NCI-H1417 treated with DMSO at 0.1 percent for 48 hours (cell line): ENCODE measurements at places on chromosomes 1 and 21.
A peak's percentile ranks its signal among the peaks of the same experiment; 100 is the strongest.

GRCh38 chr21:37829447-37829846 lies 86.8 kb downstream of the KCNJ6 start:
- no peak for DNase-seq

DNA sequence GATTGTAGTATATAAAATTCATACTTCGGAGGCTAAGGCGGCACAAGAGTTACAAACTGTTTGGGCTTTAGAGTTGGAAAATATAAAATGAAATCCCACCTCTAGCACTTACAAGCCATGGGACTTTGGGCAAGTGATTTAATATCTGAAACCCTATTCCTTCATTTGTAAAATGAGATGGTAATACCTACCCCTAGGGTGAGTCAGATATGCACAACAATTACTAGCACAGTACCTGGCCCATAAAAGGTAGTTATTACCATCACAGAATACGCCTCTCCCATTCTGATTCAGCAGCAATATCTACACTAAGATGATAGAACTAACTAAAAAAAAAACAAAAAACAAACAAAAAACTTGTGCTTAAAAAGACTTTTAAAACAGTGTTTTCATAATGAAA lies 3.5 kb downstream of the KLHL12 start:
- no peak for DNase-seq

DNA sequence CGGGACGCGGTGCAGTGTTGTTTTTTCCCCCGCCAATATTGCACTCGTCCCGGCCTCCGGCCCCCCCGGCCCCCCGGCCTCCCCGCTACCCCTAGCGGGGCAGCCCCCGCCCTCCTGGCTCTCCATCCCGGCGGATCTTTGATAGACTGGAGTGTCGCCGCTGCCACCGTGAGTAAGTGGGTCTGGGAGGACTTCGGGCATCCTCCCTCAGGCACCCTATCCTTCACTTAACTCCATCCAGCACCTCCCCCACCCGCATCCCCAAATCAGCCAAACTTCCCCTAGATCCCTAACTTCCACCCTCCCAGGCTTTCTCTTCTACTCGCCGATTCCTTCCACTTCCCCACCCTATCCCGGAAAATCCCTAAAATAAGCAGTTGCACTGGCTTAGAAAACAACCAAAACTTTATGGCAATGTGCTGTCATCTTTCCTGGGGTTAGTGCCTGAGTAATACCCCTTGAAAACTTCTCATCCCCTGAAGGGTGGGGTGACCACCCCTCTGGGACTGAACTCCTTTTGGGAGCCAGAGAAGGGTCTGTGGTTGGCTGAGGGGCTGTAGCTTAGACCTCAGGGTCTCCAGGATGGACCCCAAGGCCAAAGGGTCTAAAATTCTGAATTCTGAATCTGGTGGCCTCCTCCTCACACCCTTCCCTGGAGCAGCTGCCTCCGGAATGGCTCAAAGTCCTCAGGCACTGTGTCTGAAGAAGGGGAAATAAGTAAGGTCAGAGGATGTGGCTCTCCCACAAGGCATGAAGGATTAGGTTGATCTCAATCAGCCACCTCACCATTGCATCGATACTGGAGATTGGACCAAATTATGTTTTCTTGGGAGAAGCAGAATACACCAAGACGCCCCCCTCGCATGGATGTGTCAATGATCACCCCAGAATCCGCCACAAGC lies 12.2 kb downstream of the THBS3 start:
- no peak for DNase-seq

- no peak for DNase-seq
These were observed 31.3 kb downstream of the EPHA2 start for GRCh38 chr1:16124377-16125087.

DNA sequence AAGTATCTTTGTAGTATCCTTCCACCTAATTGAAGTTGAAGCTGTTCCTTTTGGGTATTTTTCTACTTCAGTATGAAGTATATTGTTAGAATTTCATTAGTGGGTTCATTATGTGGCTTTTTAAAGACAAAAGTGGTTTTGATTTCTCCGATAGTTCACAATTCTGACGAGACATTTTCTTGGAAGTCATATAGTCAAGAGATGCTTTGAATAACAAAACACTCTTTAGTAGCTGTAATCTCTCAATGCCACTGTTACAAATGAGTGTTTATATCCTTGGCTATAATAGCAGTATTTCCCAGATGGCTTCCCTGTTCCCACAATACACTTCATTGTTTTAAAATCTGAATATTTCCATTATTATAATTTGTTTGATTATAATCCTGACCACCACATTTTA lies 108.7 kb upstream of the F3 start:
- DNase-seq = no peak

DNA sequence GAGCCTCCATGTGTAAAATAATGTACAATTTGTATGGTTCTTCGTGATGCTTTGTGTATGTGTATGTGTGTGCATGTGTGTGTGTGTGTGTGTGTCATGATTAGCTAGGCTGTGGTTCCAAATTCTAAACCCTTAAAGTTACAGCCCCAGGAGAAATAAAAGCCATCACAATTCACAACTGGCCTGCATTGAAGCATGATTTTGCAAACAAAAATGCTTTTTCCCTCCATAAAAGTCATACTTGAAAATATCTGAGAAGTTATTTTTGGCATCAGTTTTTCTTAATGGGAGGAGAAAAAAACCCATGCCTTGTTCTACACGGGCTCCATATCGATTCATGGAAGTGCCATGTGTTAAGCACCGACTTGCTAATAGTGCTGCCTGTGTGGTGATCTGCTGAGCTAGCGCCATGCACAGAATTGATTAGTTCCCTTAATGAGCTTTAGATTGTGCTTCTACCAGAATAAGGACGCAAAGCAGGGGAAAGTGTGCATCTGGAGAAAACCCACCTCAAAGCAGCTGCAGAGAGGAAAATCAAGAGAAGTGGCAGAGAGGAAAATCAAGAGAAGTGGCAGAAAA lies 207.3 kb downstream of the DSCAM start:
- DNase-seq = no peak

- DNase-seq = no peak
These were observed 14.5 kb downstream of the SLX9 start for GRCh38 chr21:44954281-44954771.

GRCh38 chr1:17119076-17119772 lies at the start of gene PADI2:
PADI2 (minus strand) TSS chr1:17119451; CDS start chr1:17119371, 80 bp downstream.
- no peak for DNase-seq

- no peak for DNase-seq
These were observed 27.5 kb downstream of the ZP4 start for GRCh38 chr1:237863234-237863633.

- no peak for DNase-seq
These were observed 27.3 kb upstream of the ACTA1 start for GRCh38 chr1:229461032-229461668.

DNA sequence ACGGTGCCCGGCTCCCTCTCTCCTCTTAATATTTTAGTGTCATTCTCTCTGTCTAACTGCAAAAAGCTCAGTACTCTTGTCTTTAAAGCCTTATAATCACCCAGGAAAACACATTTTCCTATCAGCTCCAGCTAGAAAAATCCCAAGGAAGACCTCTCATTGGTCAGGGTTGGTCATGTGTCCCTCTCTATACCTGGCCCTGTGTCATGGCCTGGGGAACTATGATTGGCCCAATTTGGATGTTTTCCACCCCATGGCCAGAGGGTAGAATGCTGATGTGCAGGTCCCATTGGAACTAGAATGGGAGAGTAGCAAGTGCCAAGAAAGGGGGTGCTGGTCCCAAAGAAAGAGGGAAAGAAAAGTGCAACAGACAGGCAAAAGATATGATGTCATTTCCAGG lies 27.3 kb downstream of the CAMK2N1 start:
- no peak for DNase-seq

DNA sequence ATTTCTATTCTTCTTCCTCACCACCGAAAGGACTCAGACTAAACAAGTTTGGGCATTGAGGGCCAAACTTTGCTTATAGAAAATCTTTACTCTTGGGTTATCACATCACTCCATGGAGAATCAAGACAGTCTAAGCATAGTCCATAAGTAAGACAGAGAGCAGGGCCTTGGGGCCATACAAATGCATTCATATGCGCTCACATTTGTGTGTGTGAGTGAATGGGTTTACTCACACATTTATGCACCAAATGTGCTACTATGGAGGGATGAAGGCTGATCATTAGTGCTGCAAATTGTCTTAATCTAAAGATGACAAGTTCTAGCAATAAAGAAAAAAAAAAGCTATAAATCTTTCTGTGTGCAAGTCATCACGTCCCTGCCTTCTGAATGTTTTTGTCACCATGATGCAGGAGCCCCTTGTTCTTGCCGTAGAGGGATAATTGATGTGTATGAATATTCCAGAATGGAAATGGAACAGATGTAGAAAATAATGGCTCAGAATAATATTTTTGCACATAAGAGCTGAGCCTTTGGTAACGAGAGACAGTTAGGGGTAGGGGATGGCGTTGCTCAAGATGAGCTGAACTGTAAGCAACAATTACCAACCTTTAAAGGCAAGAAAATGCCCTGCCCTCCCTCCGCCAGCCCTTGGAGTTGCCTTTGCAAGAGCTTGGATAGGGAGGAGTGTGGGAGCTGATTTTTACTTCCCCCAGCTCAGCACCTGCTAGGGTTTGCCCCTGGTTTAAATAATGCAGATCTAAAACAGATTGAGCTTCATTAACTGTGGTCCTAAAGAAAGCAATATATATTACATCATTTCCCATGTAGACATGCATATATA lies 52.3 kb upstream of the IKBKE start:
- DNase-seq = no peak

- DNase-seq = no peak
These were observed 254.2 kb upstream of the VAMP3 start for GRCh38 chr1:7516929-7517328.

GRCh38 chr1:166875734-166876539 lies at the start of gene TADA1:
TADA1 (minus strand) TSS chr1:166876264; CDS start chr1:166876233, 31 bp downstream.
- DNase-seq = peak; percentile 85

- no peak for DNase-seq
These were observed 24.1 kb upstream of the MNDA start for GRCh38 chr1:158806916-158807536.

GRCh38 chr1:37244083-37244480 lies 209.8 kb upstream of the GRIK3 start:
- no peak for DNase-seq

- DNase-seq = no peak
These were observed 21.1 kb downstream of the KLHDC7A start for GRCh38 chr1:18501833-18502232.

DNA sequence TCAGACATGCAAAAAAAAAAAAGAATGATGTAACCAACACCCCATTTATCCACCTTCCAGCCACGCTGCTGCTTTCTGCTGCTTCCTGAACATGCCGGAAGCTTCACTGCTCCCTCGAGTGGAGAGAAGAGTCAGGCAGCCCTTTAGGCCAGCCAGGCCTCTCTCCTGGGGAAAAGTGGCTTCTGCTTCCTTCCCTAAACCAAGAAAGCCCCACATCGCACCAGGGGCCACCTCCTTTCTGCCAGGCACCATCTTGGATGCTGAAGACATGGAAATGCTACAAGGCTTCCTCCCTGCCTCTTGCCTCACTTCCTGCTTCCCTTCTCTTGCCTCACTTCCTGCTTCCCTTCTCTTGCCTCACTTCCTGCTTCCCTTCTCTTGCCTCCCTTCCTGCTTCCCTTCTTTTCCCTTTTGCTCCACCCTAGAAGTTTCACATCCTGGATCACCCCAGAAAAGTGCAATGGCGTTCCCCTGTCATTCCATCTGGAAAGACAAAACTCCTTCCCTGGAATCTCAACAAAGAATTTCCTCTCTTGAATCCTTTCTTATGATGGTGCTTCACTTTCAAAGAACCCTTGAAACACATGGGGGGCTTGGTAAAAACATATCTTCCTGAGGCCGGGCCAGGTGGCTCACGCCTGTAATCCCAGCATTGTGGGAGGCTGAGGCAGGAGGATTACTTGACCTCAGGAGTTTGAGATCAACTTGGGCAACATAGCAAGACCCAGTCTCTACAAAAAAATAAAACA lies 18.7 kb downstream of the TNFRSF8 start:
- DNase-seq = no peak

DNA sequence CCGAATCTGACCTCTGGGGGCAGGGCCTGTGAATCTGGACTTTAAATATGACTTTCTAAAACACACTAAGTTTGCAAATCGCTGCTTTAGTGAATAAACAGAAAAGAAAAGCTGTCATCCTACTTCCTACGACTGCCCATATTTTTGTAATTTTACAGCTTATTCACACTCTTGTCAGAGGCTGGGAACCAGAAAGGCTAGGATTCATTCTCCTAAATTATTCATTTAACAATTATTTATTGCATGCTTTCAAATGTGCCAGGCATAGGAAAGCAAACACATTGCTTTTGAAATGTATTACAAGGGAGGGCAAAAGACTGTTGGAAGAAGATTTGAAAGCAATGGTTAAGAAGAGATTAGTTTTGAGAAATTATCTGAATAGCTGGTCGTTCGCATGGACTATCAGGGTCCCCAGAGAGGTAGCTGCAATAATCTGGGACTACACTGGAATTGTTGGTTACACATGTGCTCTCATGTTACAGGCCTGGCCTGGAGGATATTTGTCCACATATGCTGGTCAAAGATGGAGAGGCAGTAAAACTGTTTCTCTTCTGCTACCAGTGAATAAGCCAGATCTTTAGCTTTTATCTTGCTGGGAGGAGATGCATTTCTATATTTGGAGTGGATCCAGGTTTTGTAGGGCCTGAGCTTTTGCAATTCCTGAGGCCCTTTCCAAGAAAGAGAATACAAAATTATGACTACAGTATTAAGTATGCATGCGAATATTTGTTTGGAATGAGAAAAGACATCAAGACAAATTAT lies 29.6 kb upstream of the SFPQ start:
- no peak for DNase-seq

DNA sequence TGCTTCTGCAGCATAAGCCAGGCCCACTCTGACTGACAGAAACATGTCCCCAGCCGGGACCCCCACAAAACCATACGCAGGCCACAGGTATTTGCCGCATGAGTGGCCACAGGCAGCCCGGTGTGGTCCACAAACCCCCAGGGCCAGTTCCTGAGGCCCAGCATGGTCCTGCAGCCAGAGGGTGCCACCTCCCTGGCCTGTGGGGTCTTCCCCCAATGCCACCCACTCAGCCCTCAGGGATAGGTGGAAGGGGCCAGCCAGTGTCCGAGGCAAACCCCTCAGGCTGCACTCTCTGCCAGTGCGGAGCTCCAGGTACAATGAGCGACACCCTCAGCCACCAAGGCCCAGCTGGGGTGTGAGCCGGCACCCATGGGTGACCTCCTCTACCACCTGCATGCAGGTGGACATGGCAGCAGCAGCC lies 43.5 kb downstream of the UBE2G2 start:
- no peak for DNase-seq

DNA sequence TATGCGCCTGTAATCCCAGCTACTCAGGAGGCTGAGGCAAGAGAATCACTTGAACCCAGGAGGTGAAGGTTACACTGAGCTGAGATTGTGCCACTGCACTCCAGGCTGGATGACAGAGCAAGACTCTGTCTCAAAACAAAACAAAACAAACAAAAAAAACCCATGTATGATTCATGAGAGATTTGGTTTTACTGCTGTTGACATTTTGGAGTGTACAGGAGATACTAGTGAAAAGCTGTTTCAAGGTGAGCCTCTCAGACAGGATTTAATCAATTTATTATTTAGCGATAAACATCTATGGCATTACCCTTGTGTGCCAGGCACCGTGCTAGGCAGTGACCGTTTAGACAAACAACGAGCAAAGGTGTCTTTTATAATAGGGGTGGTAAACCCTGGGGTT lies 16.5 kb downstream of the LHX4 start:
- no peak for DNase-seq

- no peak for DNase-seq
These were observed 131.9 kb upstream of the COL6A1 start for GRCh38 chr21:45849651-45850050.

- DNase-seq = no peak
These were observed 78.2 kb upstream of the COA6 start for GRCh38 chr1:234295068-234295467.

GRCh38 chr1:119622311-119623192 lies 25.5 kb downstream of the ZNF697 start:
- no peak for DNase-seq

GRCh38 chr1:245169376-245169775 lies 14.6 kb downstream of the KIF26B start:
- no peak for DNase-seq
